ENCODE measurements at places on chromosomes 4 and X. TPM values are rescaled to one million over a fixed set of nuclear protein-coding genes. Genes with fewer than 3 reads are reported as not detected.

Gene RPS6KA6
- total RNA-seq, result 0.98 TPM

Gene CENPVL3
- not detected for total RNA-seq

Gene MAGEH1
- total RNA-seq, result 10.5 TPM

Gene ADH7
- not detected for total RNA-seq

Gene CXCL5
- total RNA-seq, result 0.41 TPM

Gene OPRPN
- total RNA-seq, result not detected

Gene ENPP6
- 0.24 TPM for total RNA-seq

Gene DOK7
- total RNA-seq, result 2.8 TPM

Gene CCDC160
- total RNA-seq, result 0.14 TPM
